Fibroblast of pulmonary artery (primary cell): ENCODE measurements at places on chromosomes 3 and 15.

- DNase-seq: no peak
Observed at GRCh38 chr15:99443056-99443756, 122.6 kb upstream of the MEF2A start.

- DNase-seq: no peak
Observed at GRCh38 chr3:147391781-147392624, 14.3 kb downstream of the ZIC4 start.

DNA sequence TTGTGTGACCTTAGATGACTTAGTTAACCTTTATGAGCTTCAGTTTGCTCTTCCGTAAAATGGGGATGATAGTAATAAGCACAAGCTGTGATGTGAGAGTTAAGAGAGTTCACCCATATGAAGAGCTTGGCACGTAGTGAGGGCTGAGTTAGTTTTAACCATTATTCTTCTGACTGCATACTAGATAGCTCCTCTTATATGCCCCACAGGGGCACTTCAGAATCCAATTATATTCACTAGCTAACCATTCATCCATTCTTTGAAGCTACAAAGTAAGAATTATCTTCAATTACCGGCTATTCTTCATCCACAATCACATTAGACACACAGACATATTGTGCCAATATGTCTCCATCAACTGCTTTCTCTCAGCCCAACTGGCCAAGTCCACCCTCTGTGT lies 159.0 kb upstream of the STT3B start:
- no peak for DNase-seq

DNA sequence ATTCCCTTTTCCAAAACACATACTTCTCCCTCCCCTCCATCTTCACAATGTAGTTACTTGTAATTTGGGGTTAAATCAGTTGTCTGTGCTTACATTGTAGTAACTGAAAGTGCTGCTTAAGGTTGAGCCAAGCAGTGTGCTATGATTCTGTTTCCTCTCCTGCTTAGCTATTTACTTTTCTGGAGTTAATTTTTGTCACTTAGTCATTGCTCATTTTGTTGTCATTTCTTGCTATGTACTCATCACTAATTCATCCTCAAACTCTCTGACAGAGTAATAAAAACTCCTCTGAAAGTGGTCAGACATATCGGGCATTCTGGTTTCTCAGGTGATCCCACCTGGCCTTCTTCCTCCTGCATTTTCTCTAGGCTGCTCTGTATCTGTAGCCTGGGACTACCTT lies 80.7 kb downstream of the PPARG start:
- no peak for DNase-seq

- DNase-seq: no peak
Observed at GRCh38 chr15:40787991-40788390, 18.2 kb downstream of the C15orf62 start.

DNA sequence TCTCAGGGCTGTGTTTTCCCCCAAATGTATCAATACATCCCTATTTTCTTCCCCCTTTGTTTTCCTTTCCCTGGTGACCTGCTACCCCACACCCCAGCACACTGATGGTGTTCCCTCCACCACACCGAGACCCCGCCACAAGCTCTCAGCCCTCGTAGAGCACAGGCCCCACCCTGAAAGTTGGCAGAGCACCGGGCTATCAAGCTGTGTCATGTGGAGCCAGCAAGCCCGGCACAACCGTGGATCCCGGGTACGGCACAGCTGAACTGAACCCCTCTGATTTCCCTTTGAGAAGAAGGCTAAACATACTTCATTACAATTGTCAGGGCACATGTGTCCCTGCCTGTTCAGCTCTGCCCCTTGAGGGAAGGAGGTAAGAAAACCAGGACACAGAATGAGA lies 69.9 kb downstream of the LRIG1 start:
- DNase-seq: no peak

- peak; percentile 68 for DNase-seq
Observed at GRCh38 chr3:148319161-148319915, 378.4 kb upstream of the AGTR1 start.

GRCh38 chr15:85760049-85760448 lies 34.7 kb downstream of the KLHL25 start:
- DNase-seq: no peak

DNA sequence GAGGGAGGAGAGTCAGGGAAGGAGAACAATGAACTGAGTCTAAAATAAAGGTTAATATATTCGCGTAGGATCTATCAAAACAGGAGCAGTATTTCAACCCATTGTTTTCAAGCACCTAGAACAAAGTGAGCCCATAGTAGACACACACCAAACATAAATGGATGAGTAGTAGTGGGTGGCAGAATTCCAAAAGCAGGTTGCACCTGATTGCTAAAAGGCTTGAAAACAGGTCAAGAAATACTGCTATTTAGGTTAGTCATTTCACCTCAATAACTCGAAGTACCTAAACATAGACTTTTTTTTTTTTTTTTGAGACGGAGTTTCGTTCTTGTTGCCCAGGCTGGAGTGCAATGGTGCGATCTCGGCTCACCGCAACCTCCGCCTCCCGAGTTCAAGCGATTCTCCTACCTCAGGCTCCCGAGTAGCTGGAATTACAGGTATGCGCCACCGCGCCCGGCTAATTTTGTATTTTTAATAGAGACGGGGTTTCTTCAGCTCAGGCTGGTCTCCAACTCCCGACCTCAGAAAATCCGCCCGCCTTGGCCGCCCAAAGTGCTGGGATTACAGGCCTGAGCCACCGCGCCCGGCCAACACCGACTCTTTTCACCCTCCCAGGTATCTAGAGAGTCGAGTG lies 855 bp upstream of the ABHD5 start:
- DNase-seq: no peak

DNA sequence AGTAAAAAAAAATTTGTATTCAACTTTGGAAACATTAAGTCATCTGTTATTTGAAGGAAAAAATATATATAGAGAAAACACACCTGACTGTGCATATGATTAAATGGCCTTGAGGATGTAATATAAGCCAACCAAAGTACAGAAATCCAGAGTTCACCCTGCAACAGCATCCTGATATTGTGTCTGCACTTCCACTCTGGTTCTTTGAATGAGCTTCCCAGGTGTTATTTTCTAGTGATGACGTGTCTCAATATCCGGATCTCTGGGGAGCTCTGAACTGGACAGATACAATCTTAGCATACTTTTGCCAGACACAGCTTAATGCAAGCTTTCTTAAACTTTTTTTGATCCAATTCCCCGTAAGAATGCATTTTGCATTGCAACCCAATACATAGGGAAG lies 19.5 kb upstream of the PIK3CB start:
- no peak for DNase-seq

- peak; percentile 36 for DNase-seq
Observed at GRCh38 chr15:83283813-83284558, 478 bp downstream of the BNC1 start.

GRCh38 chr15:69046781-69047180 lies 32.3 kb downstream of the NOX5 start:
- DNase-seq: no peak

GRCh38 chr15:31324186-31324585 lies 2.4 kb upstream of the KLF13 start:
- no peak for DNase-seq

- DNase-seq: no peak
Observed at GRCh38 chr15:88108991-88109390, 147.5 kb downstream of the NTRK3 start.

GRCh38 chr15:36911322-36911944 lies 188.9 kb downstream of the MEIS2 start:
- peak; percentile 67 for DNase-seq

- no peak for DNase-seq
Observed at GRCh38 chr3:150631515-150632221, 28.5 kb downstream of the SELENOT start.

DNA sequence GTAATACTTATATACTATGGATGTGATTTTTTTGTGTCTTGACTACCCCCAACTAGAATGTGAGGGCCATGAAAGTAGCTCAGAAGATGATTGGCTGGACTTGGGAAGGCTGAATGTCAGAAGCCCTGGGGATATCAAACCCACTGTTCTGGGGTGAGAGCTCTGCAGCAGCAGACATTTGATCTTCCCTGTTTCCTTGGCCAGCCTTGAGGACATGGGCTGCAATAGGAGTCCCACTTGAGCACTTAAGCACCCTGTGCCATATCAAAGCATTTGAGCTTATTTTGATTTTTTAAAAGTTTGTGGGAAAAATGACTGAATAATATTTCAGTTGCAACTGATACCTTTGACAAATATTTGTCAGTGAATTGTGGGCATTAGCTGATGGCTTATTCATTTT lies 21.7 kb downstream of the GTF2E1 start:
- DNase-seq: no peak

DNA sequence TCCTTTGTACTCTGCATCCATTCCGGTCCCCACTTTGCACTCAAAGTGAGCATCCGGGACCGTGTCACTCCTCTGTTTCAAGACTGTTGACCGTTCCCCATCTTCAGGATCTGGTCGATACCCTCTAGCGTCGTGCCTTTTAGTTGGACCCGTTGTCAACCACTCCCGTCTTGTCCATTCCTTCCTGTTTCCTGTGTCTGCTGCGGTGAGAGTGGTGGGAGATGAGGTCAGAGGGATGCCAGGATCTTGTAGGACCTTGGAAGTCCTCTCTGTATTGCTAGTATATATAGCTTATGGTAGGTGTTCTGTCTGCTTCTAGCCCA lies 624 bp downstream of the BRK1 start:
- DNase-seq: peak; percentile 33

DNA sequence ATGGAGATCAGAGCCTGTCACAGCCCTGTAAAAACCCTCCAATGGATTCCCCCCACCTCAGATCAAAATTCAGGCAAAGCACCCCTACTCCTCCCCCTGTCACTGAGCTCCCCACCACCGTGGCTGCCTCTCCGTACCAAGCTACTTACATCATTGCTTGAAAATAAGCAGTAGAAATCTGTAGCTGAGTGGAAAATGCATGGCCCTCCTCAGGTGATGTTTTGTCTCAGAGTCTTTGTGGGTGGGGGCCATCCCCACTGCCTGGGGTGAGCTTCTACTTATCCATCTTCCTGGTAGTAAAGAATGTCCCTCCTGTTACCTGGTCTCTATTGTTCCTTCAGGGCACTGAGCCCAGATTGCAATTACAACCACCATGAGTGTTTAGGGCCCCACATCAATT lies 34.5 kb downstream of the SLCO2A1 start:
- DNase-seq: no peak

GRCh38 chr15:69265347-69265955 lies 33.3 kb upstream of the PAQR5 start:
- peak; percentile 55 for DNase-seq

DNA sequence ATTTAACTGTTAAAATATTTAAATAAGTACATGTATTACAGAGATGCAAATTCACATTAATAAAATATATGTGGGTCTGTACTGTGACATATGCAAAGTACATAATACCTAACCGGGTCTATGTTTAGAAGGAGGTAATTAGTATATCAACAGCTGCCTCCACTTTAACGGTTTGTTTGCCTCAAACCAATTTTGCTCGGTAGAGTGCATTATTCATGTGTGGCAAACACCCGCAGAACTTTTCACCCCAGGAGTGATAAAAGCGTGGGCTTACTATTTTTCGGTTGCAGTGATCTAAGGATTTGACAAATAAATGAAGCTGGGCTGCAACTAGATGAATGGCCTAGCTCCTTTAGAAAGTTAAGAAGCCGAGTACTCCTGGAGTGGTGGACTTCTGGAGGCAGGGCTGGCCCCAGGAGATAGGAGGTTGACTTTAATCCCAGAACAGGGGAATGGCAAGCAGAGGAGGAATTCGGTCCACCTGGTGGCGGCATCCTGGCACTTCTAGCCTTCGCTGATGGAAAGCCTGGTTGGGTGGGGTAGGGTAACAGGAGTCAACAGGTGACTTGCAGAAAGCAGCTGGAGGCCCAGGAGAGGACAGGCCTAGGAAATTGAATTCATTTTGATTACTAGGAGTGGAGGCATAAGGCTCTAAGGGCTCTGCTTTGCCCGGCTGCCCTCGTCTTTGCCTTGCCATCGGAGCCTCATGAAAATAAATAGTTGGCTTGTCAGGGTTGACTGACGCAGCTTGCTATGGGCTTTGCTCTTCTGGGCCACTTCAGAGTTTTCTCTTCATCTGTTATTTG lies 2.4 kb downstream of the SLCO3A1 start:
- DNase-seq: no peak

DNA sequence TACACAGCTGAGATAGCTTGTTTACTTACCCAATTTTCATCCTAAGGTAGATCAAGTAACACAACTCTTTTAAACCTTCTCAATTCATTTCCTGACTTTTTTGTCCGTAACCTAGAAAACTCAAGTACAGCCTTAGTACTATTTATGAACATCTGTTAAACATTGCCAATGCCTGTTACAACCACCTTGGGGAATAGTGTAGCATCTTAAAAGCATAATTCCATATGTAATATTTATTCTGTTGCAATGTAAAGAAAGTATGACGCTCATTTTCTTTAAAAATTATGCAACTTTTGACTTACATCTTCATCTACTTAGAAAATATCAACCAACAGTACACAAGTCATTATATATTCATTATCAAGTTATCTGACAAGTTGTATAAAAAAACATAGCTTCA lies 54.6 kb downstream of the SUCLG2 start:
- DNase-seq: no peak

DNA sequence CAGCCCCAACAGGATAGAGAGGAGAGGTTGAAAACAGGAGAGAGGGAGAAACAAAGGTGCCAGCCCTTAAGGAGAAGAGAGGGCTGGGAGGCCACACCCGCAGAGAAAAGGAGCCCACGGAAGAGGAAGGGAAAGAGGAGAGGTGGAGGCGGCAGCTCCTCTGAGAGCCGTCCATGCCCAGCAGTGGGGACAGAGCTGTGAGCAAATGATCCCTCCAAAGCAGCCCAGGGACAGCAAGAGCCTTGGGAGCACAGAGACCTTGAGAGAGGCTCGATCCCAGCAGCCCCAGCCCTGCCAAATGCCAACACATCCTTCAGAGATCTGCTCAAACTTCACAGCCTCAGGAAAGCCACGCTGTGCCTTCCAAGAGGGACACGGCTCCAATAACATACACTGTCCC lies 66.7 kb upstream of the CORO2B start:
- no peak for DNase-seq

DNA sequence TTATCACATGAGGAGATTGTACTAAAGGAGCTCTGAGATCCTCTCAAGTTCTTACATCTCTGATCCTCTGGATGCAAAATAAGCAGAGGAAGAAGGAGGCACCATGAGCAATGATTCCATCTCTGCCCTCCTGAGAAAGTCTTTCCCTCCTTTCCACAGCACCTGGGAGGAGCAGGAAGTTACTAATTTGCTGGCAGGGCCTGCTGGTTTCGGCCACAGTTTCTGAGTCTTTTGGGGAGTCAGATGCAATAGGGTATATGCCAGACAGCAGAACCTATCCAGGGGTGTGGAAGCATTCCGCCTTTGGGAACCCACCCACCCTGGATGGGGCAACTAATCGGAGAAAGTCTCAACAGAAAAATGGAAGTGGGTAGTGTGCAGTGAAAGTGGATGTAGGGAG lies 38.5 kb upstream of the SPTSSB start:
- DNase-seq: no peak

DNA sequence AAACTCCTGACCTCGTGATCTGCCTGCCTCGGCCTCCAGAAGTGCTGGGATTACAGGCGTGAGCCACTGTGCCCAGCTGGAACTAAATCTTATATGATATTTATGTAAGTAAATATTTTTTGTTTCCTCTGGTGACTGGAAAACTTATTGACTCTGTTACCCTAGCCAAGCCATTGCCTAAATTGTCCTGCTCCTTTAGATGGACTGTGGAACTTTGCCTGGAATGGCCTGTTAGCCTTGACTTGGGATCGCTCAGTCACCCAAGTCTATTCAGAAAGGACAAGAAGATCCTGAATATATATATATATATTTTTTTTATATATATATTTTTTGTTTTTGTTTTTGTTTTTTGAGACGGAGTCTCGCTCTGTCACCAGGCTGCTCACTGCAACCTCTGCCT lies 113.9 kb downstream of the PDE8A start:
- no peak for DNase-seq
